HCT116 (cell line): ENCODE measurements at places on chromosomes 11 and 22. TPM values are rescaled to one million over a fixed set of nuclear protein-coding genes. Genes with fewer than 3 reads are reported as not detected.

DNA sequence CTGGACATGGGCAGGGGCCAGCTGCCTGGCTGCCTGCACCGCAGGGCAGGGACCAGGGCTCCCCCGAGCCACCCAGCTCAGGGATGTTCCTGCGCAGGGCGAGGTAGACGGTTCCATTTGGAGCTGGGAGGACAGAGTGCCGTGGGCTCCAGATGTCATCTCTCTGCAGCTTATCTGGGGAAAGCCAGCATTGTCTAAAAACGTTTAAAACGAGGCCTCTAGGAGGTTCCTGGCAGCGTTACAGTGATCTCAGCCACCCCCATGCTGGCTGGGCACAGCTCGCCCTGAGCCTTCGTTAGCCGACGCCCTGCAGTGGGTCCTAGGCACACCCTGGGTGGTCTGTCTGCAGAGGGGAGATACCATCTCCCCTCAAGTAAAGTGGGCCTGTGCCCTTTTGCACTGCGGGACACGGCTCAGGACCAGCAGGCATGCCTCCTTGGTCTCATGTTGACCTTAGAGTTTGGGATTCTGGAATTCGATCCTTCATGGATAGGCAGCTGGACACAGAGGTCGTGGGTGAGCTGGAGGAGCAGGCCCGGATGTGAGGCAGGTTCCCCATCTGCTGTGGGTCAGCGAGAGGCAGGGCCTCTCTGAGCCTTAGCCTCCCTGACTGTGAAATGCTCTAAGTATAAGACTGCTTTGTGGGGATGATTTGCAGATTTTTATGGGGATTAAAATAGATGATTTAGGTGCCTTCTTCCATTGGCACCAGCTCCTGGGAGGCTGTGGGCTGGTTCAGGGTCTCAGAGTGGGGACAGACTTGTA is 14.1 kb downstream of the SYNGR1 start:
- no peak for DNase-seq

GRCh38 chr11:124207102-124207792 is 24.1 kb downstream of the OR10D3 start:
- DNase-seq: no peak

GRCh38 chr22:41991111-41991510 is 7.5 kb upstream of the WBP2NL start:
- DNase-seq: no peak

DNA sequence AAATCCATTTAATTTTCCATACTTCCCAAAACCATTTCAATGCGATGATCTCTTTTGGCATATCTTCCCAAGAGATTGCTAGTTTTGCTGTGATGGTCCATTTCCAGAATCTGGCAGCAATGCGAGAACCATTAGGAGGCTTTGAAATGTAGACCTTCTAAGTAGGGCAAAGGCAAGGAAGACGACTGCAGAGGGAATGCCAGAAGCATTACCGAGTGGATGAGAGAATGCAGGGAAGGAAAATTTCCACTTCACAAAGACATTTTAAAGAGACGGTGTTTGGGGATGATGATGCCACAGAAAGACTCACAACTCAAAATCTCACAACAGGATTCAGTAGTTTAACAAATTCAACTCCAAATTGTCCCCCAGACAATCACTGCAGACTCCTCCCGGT is 471 bp upstream of the CEP126 start:
- DNase-seq: no peak

DNA sequence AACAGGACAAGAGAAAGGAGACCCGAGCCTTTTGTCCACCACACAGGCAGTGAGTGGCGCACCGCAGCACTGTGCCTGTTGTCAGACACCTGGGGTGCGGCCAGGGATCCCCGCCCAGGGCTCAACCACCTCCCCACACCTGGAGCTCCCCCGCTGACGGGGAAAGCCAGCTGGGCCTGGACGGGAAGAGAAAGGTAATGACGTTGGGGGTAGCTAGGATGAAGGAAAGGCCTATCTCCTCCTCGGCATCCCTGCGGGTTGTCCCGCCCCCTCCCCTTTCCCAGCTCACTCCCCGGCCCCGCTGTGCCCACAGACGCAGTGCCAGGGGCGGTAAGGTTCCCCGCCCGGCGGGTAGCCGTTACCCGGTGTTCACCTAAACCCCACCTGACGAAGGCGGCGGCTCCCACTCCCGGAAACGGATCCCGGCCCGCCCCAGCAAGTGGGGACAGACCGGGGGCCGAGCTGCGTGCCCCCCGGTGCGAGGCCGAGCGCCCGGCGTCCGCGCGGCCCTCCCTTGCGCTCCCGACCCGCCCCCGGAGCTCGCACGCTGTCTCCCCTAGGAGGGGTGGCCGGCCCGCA is 495 bp downstream of the HYOU1 start:
- DNase-seq: no peak

GRCh38 chr11:15662285-15662684 is 547.6 kb downstream of the INSC start:
- no peak for DNase-seq

GRCh38 chr11:87662287-87662686 is 513.0 kb downstream of the RAB38 start:
- no peak for DNase-seq

GRCh38 chr11:133323354-133323753 is 208.9 kb downstream of the OPCML start:
- DNase-seq: no peak

- peak; percentile 51 for DNase-seq
Measured at GRCh38 chr11:71563406-71563805, 2.0 kb upstream of the KRTAP5-10 start.

- DNase-seq: no peak
Measured at GRCh38 chr11:43735961-43736360, 55.4 kb downstream of the HSD17B12 start.

DNA sequence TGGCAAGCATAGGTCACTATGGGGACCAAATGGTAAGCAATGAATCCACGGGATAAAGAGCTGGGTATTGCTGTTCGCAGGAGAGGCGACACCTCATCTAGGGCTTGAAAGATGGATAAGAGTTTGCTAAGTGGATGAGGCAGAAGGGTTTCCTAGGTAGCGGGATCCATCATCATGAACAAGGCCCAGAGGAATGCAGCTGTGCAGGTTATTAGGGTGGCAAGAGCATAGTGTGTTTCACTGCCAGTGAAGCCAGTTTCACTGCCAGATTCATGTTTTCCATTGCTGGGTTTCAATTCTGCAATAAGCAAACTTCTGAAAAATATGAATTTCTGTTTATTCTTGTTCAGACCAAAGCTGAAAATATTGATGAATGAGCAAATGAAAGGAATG is 27.2 kb downstream of the WEE1 start:
- peak; percentile 35 for DNase-seq

DNA sequence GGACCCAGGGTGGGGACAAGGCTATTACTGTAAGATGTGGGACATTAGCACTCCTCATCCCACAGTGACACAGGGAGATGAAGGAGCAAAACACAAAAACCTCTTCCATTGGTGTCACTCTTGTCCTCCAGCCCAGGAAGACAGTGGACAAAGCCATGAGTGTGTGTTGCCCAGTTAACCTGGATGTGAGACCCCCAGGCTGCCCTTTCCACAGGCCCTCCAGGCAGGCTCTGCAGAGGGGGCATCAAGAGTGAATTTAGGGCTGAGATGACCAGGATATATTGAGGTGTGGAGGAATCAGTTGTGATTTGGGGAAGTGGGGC is 111.3 kb downstream of the GGTLC2 start:
- DNase-seq: no peak

Gene SEC14L2
- 33.5 TPM for total RNA-seq
